Sciatic nerve (tissue), 2 donors: ENCODE measurements at places on chromosomes 12 and 14. TPM values are rescaled to one million over a fixed set of nuclear protein-coding genes. Genes with fewer than 3 reads are reported as not detected.

EML5 gene
- 2.1 TPM for total RNA-seq

CLEC9A gene
- 2.3 TPM for total RNA-seq

GPHN gene
- 24.4 TPM for total RNA-seq

TAS2R9 gene
- total RNA-seq = not detected

SLC17A8 gene
- not detected for total RNA-seq

CDCA3 gene
- total RNA-seq = 0.71 TPM

ISCA2 gene
- 19.3 TPM for total RNA-seq

GSC gene
- 4.5 TPM for total RNA-seq
